ENCODE measurements at places on chromosomes 13 and 19. TPM values are rescaled to one million over a fixed set of nuclear protein-coding genes. Genes with fewer than 3 reads are reported as not detected.
A peak's percentile ranks its signal among the peaks of the same experiment; 100 is the strongest.

LILRB1 gene
- total RNA-seq = 1.6 TPM

ZNF844 gene
- 9.8 TPM for total RNA-seq

CD22 gene
- 0.32 TPM for total RNA-seq

NRTN gene
- total RNA-seq = 0.91 TPM

ITGBL1 gene
- not detected for total RNA-seq

EHD2 gene
- not detected for total RNA-seq

EMC10 gene
- total RNA-seq = 92.6 TPM

PTGER1 gene
- not detected for total RNA-seq

KCTD4 gene
- not detected for total RNA-seq

DNA sequence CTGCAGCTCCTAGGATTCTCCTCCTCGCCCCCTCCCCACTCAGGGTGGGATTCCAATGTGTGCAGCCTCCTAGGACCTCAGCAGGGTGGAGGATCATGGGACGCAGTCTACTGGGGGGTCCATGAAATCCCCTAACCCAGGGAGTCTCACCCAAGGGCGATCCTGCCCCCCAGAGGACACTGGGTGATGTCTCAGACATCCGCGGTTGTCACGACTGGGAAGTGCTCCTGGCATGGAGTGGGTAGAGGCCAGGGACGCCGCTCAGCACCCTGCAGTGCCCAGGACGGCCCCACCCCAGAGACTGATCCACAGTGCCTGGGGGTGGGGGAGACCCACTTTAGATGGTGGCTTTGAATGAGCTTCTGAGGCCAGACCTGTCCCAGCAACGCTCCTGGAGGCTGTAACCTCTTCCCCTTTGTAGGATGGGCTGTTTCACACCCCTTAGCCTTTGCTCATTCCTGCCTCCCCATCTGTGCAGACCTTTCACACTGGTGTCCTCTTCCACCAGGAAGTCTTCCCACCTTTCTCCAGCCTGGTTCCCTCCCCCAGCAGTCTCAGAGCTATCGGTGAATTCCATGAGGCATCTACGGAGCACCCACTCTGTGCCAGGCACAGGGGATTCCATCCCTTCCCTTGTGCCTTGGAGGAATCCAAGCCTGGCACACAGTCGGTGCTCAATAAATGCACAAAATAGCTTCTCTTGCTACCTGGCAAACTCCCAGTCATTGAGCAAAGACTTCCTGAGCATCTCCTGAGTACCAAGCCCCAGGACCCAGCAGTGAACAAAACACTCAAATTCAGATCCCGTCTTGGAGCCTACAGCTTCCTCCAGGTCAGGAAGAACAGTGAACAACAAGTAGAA is 10.5 kb downstream of the SMIM24 start:
- H3K4me3 ChIP-seq = no peak overlapping the region
- no peaks in the 10 kb centered on the region for H3K36me3 ChIP-seq
- H3K27me3 ChIP-seq = no peaks in the 10 kb centered on the region
- DNase-seq = no peak
- no peaks in the 10 kb centered on the region for H3K4me1 ChIP-seq

DNA sequence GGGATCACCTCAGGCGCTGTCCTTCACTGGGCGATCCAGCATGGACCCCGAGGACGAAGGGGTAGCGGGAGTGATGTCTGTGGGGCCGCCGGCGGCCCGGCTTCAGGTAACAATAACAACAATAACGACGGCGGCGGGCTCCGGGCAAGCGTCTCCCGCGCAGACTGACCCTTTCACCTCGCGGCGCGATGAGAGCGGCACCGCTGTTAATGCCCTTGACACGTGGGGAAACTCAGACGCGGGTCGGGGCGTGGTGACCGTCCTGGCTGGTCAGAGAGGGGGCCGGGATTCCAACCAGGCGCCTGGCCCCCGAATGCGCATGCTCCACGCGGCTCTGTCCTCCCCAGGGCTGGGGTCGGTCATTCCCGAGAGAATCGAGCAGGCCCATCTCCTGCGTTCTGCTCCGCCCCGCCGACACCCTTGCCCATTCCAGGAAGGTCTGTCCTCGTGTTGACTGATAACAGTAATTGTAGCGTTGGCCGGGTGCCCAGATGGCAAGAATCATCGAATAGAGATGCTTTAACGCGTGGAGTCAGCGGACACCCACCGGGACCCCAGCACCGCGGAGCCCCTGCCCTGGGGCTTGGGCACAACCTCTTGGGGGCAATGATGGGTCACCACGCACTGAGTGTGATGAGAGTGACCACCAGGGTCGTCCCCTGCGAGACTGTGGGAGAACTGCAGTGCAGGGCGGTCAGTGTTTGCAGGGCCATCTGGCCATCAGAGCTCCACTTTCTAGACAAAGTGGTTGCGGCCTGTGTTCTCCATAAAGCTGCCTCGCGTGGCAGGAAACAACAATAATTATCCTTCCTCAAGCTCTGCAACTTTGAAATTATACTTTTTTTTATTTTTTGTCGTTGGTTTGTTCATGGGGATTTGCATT is 528 bp downstream of the ZNF8 start:
- no peaks in the 10 kb centered on the region for H3K27me3 ChIP-seq
- H3K27ac ChIP-seq = peak overlapping the region; percentile 73
- peak overlapping the region; percentile 92 for H3K4me3 ChIP-seq
- DNase-seq = peak; percentile 14
- H3K36me3 ChIP-seq = peaks cover 8% of the 10 kb centered on the region

DNA sequence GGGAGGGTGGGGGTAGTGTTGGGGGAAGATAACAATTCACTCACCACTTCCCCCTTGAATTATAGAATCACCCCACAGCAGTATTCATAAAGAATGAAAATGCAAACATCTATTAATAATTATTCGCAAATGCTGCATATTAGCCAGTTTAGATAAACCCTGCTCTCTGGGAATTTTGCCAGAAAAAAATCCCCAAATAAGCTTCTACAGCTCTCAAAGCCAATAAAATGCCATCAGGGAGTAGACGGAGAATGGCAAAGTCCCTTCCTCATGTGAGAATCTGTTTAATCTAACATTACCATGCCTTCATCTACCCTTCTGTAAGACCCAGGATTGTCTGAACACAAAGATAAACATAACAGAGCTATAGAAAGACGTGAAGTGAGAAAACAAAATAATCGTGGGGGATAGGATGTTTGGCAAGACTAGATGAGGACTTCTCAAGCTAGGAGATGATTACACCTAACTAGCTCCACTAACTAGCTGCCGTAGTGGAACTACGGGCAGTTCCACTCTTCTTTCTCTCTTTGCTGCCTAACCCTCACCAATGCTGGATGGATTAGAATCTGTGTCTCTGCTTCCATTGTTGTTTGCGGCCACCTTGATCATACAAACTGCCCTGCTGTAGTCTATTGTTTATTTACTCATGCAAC is 32.4 kb upstream of the CACNA1A start:
- no peaks in the 10 kb centered on the region for H3K4me1 ChIP-seq
- H3K27me3 ChIP-seq = no peaks in the 10 kb centered on the region
- no peak overlapping the region for H3K4me3 ChIP-seq

DNA sequence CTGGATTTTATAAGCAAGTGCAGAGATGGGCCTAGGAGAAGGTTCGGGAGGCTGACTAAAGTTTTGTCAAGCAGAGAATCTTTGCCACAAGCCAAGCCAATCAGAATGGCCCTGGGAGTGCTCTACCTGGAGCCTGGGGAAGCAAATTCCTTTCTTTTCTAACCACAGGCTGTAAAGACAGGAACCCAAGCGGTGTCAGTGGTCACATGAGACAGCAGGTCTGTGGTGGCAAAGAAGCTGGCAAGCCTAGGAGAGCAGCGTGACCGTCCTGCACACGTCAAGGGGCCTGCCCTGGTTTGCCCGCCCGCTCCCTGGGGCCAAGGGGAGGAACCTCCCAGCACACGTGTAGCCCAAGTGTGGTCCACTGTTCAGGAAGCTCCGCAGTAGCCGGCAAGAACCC is 90.8 kb downstream of the IPO5 start:
- no peak overlapping the region for H3K27ac ChIP-seq
- no peak for DNase-seq
- no peak overlapping the region for H3K4me3 ChIP-seq
- H3K4me1 ChIP-seq = no peaks in the 10 kb centered on the region
- no peaks in the 10 kb centered on the region for H3K27me3 ChIP-seq
- no peaks in the 10 kb centered on the region for H3K36me3 ChIP-seq

DNA sequence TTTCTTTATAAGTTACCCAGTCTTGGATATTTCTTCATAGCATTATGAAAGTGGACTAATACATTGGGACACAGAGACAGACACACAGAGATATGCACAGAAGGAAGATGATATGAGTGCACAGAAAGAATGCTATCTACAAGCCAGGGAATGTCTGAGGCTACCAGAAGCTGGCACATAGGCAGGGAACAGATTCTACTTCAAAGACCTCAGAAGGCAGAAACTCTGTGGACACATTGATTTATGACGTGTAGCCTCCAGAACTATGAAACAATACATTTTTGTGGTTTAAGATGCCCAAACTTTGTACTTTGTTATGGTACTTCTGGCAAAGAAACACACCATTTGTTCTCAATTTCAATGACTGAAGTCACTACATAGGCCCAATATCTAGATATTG is 556.7 kb downstream of the PCDH9 start:
- H3K4me3 ChIP-seq = no peak overlapping the region
- H3K4me1 ChIP-seq = no peaks in the 10 kb centered on the region
- H3K27me3 ChIP-seq = no peaks in the 10 kb centered on the region
- no peaks in the 10 kb centered on the region for H3K36me3 ChIP-seq
- no peak for DNase-seq

DNA sequence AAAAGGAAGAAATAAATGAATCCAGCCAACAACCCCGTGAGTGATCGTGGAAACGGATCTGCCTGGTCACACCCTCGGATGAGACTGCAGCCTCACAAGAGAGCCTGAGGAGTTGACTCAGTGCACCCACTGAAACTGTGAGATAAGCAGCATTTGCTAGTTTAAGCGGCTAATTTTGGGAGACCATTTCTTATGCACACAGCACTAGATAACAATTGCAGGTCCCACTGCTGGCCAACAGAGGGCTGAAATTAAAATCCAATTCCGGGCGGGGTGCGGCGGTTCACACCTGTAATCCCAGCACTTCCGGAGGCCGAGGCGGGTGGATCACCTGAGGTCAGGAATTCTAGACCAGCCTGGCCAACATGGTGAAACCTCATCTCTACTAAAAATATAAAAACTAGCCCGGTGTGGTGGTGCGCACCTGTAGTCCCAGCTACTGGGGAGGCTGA is 3.6 kb downstream of the UQCR11 start:
- H3K27ac ChIP-seq = no peak overlapping the region
- peaks cover 30% of the 10 kb centered on the region for H3K4me1 ChIP-seq
- DNase-seq = no peak
- H3K4me3 ChIP-seq = no peak overlapping the region

DNA sequence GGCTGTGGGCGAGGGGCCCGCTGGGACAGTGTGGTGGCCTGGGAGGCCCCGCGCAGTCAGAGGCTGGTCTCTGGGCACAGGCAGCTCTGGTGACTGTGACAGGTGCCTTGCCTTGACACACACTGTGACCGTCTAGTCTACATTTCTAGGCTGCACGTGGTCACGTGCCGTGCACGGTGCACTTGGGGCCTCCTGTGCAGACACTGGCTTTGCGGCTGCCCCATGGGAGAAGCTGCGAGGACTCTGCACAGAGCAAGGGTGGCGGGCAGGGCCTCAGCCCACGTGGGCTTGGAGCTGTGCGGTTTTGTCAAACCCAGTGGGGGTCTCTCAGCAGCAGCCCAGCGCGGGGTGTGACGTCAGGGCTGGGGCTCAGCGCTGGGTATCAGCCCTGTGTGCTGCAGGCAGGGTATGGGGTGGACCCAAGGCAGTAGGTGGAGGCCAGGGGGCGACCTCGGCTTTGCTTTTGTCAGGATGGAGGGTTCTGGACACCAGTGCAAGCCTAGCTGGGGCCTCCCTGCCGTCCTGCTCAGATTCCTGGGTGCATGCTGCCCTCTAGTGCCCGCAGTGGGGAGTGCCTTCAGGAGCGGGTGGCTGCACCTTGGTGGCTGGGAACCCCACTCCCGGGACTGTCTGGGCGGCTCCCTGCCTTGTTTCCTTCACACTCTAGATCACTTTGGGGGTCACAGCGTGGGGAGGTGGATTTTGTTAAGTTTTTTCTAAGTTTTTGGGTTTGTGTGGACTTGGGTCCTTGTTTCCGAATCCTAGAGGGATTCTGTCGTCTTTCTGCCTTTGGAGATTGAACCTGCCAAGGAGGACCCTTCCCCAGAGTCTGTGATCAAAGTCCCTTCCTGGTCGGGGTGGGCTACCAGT is 62.6 kb downstream of the KDM4B start:
- H3K36me3 ChIP-seq = peaks cover 8% of the 10 kb centered on the region
- peaks cover 7% of the 10 kb centered on the region for H3K4me1 ChIP-seq
- H3K27ac ChIP-seq = no peak overlapping the region
- peak; percentile 71 for DNase-seq

GRCh38 chr19:16626796-16627192 is 1.2 kb downstream of the MED26 start:
- no peak for DNase-seq
- peaks cover 14% of the 10 kb centered on the region for H3K36me3 ChIP-seq
- no peaks in the 10 kb centered on the region for H3K27me3 ChIP-seq
- peak overlapping the region; percentile 71 for H3K4me3 ChIP-seq

- H3K27ac ChIP-seq = no peak overlapping the region
- no peak overlapping the region for H3K4me3 ChIP-seq
- no peaks in the 10 kb centered on the region for H3K36me3 ChIP-seq
- DNase-seq = no peak
Measured at GRCh38 chr13:113659337-113659736, 1.3 kb upstream of the ATP4B start.

GRCh38 chr13:107347641-107348369 is 779.9 kb upstream of the ARGLU1 start:
- H3K36me3 ChIP-seq = no peaks in the 10 kb centered on the region
- no peak for DNase-seq
- H3K4me3 ChIP-seq = no peak overlapping the region
- H3K27me3 ChIP-seq = no peaks in the 10 kb centered on the region
- no peak overlapping the region for H3K27ac ChIP-seq

DNA sequence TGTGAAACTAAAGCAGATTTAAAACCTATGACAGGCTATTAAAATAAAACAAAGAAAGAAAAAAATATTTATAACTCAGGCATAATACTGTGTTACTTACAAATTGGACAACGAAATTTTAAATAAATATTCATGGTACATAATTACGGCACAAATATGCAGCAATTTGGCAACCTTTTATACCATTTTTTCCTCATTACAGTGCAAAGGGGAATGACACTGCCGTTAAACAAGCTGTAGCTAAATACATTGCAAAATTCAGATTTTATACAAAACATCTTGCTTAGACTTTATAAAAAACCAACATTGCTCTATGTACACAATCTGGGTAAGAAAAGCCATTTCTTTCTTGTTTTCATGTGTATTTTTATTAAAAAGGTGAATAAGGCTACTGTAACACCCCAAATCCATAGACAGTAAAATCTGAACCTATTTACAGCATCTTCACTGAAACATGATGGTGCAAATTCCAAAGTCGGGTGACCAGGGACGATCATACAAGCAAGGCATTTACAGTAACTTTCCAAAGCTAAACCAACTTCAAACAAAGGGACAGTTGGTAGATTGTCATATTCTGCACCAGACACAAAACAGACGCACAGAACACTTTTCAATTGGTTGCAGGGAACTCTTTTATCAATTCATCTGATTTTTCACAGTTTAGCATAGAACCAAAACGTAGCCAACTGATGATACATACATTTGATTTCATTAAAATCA is 45.5 kb downstream of the EFNB2 start:
- H3K4me1 ChIP-seq = peaks cover 6% of the 10 kb centered on the region
- no peak overlapping the region for H3K27ac ChIP-seq
- no peak for DNase-seq
- no peak overlapping the region for H3K4me3 ChIP-seq

Data from CD4-positive, alpha-beta memory T cell (primary cell).